Activated CD4-positive, alpha-beta T cell treated with anti-CD3 and anti-CD28 coated beads, Interleukin-2, amount 50 U/mL, for 24 hours (primary cell): ENCODE measurements at places on chromosomes 4 and X.

- no peak for DNase-seq
Measured at GRCh38 chrX:11341274-11342201, 48.3 kb downstream of the AMELX start.

DNA sequence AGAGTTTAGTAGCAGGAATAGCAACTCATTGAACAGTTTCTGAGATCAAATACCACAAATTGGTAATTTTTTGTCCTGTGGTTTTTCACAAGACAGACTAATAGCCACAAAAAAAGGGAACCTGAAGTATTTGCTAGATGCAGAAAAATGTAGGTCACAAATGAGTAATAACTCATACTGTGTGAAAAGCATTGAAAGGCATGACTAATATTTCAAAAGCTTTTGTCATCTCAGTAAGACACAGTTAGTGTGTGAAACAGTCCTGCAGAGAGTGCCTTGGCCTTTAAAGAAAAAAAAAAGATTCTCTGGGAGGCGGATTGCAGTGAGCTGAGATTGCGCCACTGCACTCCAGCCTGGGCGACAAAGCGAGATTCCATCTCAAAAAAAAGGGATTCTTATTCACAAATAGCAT lies 31.4 kb upstream of the SLC25A31 start:
- DNase-seq: no peak

- no peak for DNase-seq
Measured at GRCh38 chrX:78665342-78665741, 6.2 kb upstream of the RTL3 start.

DNA sequence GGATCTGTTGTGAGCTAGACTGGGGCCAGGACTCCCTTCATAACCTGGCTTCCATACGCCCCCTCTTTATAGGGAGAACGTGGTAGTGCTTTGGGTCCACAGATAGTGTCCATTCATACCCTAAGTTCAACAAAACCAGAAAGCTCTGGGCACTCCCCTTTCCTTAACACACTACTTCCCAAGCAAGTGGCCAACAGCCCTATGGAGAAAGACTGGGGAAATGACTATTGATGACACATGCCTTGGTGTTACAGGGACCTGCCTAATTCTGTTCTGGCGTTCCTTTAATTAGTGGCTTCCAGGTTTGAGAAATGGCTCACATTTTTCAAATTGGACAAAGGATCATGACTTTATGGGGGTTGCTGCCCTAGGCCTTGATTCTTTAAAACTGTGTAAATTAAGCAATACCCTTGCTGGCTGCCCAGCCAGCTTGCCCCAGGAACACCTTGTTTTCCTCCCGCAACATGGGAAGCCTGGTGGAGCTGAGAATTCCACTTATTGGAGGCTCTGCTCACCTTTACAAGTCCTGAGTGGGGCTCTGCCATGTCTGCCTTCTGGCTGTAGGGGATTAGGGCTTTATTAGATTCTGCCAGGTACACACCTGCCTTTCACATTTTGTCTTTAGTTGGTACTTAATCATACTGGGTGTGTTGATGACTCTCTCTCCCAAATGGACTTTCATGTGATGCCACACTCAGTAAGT lies 61.1 kb downstream of the RGS12 start:
- no peak for DNase-seq

- no peak for DNase-seq
Measured at GRCh38 chr4:54586320-54586955, 71.3 kb upstream of the KIT start.

GRCh38 chr4:39846705-39847104 lies 131.0 kb downstream of the PDS5A start:
- DNase-seq: no peak

DNA sequence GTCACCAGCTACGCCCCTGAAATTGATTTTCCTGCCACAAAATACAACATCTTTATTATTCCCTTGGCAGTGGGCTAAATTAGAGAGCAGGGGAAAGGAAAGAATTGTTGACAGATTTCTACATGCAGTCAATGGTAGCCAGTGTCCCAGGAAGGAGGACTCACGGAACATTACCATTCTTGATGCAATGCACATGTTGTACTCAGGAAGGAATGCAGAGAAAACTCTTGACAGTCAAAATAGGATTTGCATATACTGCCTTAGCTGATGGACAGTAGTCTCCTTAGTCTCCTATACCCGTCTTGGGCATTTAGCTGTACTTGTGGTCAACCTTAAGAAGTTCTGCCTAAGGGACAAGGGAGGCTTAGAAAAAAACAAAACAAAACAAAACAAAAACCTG lies 158.0 kb upstream of the GYPA start:
- DNase-seq: no peak

GRCh38 chrX:84339507-84340364 lies 151.7 kb upstream of the RPS6KA6 start:
- no peak for DNase-seq

DNA sequence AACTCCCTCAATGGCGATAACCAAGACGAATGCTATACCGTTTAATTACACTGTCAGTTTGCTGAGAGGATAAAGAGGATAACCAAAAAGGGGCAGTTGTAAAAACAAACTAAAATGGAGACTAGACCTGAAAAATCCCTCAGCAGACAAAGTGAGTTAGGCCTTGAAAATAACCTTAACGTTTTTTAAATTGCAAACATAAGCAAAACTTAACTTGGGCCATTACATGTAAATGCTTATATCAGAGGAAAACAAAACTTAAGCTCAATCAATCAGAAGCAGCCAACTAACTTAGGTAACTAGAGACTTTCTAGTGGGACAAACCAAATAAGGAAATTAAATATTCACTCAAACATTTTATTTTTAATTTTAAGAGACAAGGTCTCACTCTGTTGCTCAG lies 17.0 kb upstream of the TAPT1 start:
- no peak for DNase-seq

DNA sequence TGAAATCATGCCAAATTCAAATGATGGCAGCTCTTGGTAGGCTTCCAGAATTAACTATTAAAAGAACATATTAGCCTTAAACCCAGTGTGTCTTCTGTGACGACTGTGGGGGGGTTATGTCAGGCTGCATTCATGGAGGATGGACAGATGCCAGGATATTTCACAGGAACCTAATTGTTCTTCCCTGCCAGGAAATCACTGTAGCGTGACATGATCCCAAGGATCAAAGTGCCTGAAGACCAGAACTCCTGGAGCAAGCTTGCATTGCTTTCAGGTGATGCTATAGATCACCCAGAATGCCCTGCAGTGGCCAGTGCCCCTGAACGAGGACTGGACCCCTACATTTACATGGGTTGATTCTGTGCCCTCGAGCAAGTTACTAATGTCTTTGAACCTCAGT lies 1093.0 kb upstream of the TENM3 start:
- no peak for DNase-seq

DNA sequence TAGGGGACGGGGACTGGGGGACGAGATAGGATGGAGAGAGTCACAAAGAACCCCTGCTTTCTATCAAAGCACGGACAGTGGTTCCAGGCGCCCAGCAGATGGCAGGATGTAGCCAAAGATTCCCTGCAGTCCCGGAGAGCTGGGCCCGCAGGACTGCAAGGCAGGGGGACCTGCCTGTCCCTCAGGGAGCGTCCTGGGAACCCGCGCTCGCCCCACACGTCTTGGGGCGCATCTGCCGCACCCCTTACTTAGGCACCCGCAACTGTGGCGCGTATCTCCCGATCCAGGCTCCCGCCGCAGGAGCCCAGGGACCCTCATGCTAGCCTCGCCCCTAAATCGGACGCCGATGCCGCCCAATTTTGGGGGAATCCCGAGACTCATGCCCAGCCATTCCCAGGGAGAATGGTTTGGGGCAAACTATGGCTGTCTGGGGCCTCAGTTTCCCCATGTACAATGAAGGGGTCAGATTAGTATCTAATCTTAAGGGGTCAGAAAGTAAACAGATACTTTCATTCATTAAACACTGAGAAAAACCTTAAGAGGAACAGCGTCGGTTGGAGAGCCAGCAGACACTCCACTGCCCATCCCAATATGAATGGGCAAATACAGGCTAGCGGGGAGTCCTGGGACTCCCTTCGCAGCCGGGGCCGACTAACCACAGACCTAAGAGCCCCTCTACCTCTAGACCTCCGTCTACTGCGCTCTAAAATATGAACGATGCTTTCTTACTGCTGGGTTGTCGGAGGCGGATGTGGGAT lies 581 bp upstream of the STK32B start:
- no peak for DNase-seq

- DNase-seq: no peak
Measured at GRCh38 chr4:183828125-183828524, 77.0 kb upstream of the STOX2 start.

DNA sequence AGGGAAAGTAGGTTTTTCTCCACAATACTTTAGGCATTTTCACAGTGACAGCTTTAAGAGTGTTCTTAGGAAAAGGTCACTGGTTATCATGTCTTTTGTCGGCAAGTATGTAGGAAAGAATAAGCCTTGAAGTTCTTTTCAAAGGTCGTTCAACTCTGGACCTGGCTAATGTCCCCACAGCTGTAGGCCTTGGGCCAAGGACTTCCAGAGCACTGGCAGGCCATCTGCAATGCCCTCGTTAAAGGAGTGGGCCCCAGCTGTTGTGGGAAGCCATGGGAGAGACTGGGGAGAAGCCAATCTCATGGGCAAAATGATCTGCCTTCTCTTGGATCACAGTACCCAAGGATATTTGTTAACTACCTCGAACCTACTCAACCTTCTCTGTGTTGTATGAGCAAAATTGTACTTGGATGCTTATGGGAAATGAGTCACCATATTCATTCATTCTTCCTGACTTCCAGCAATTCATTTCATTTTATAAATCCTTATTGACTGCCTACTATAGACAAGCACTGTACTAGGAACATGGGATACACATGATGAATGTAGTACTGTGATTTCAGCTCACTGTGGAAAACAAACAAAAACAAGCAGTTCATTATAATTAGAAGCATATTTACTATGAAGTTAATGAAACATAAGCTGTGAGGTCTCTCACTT lies 141.1 kb upstream of the KIT start:
- no peak for DNase-seq

DNA sequence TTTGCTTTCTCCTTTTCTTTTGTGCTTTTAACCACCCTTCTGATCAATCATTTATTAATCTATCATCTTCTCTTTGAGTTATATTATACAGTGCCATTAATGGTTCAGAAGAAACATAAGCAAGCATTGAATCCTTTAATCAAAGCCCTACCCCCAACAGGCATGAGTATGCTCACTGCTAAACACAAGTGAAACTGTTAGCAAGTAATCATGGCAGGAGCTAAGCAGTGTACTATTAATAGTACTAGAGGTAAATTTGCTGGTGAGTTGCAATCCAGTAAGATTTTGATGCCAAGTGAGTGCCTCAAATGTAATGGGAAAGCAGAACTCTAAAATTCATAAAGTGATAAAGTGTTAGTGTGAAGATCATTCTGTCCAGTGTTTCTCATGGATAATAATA lies 57.2 kb downstream of the FNIP2 start:
- no peak for DNase-seq

DNA sequence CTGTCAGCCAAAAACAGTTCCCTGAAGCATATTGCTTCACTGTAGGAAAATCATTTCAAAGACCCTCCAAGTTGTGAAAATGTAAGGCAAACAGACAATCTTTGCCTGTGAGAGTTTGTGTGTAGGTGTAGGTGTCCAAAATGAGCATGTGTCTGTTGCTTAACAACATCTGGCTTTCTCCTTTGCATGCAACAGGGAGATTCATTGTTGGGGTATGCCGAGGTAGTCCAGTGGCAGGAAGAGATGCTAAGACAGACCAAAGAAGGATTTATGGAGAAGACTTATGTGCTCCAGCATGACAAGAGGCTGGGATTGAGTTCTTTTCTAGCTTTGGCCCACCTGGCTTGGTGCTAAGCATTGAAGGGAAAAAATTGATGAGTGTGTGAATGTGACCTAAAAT lies 29.8 kb upstream of the SMAD1 start:
- DNase-seq: no peak

DNA sequence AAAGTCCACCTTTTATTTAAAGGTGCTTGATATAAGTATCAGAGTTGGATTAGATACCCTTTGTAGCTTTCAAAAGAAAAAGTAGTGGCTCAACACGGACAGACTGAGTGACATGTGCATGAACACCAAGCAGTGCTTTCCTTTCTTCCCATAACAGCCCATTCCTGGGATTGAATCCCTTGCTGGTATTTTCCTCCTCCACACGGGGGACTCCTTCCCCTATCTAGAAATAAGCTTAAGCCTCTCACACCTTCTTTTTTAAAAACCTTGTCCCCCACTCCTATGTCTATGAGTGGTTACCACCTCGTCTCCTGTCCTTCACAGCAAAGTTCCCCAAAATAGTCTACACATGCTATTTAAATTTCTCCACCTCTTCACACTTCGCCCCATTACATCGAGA lies 5.1 kb downstream of the AP1S2 start:
- DNase-seq: no peak

GRCh38 chr4:77074981-77075855 lies 571 bp downstream of the CCNI start:
- DNase-seq: peak; percentile 63

GRCh38 chr4:24889991-24890390 lies 22.9 kb downstream of the CCDC149 start:
- DNase-seq: no peak

GRCh38 chrX:42119076-42119475 lies 195.7 kb upstream of the CASK start:
- DNase-seq: no peak

GRCh38 chr4:4870576-4871241 lies 11.2 kb downstream of the MSX1 start:
- DNase-seq: no peak

DNA sequence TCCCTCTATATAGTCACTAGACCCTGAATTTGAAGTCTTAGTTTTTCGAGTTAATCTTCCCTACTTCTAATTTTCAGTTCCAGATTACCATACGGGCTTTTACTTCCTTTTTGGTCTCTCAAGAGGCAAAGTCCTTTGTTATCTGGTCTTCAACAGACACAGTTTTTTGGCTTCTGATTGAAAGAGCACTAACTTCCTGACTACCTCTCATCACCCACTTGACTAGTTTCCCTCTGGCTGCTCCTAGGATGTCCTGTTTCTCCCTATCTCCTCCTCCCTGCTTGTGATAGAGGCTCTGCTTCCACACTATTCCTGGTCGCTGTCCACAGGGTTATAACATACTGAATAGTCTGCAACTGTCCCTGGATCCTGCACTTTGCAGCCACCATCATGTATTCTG lies 16.7 kb upstream of the WDR44 start:
- no peak for DNase-seq

DNA sequence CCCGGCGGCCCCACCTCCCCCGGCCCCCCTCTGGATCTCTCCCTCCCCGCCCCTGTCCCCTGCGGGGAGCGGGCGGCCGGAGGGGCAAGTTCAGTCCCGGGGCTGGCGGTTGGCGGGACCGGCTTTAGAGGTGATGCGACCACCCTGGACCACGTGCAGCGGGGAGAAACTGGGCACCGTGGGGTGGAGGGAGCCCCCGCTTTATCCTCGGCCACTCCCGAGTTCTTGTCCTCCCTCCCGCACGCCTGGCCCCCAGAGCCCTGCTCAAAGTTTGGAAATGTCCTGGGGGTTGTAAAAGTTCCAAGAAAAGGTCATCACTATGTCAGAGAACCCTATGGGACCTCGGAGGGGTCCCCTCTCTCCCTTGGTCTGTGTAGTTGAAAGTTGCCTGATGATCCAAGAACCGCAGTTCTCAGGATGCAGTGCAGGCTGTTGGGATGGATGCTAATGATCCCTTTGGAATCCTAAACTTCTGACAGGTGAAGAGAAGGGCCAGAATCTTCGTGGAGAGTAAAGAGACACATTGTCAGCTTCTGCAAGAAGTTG lies 411 bp upstream of the VEGFC start:
- DNase-seq: no peak
